ENCODE measurements at places on chromosomes 2 and 18.

- no peak for DNase-seq
These were observed 60.5 kb downstream of the ADNP2 start for GRCh38 chr18:80169607-80170006.

GRCh38 chr2:88269836-88270235 is 99.7 kb downstream of the THNSL2 start:
- no peak for DNase-seq

DNA sequence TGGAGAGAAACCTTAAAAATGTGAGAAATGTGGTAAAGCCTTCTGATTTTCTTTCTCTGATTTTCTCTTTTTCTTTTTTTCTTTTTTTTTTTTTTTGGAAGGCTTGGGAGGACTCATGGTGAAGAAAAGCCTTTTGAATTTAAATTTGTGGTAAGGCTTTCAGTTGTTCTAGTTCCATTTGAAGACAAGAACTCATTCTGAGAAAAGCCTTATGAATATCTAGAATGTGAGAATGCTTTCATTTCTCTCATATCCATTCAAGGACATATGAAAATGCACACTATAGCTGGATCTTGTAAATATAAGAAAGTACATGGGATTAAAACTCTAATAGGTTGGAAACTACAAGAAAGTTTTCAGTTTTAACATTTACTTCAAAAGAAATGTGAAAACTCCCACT is 1045.2 kb upstream of the NRXN1 start:
- DNase-seq, result no peak

DNA sequence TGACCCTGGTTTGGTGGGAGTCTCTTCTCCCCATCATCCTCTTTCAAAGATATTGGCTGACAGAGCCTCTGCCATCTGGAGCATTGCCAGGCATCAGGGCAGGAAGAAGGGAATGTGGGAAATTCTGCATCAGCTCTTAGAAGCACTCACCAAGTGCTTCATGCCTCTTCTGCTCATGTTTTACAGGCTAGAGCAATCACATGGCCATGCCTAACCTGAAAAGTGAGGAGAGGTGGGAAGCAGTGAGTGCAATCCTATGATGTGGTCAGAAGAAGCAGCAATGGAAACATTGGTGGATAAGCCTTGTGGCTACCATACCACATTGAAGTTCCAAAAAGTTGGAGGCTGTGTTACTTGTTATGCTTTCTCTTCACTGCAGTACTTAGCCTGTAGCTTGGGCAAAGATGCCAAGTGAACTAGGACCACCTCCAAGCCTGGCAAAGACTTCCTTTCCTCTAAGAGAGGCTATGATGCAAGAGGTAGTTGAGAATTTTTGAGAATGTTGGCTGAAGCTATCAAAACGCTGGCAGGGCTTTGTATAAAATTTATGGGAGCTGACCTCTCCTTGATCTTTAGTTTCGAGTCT is 64.1 kb downstream of the BCL2L11 start:
- no peak for DNase-seq

GRCh38 chr2:97963079-97963406 is 32.7 kb downstream of the TMEM131 start:
- DNase-seq, result no peak

GRCh38 chr2:192230889-192231453 is 36.2 kb upstream of the TMEFF2 start:
- no peak for DNase-seq

DNA sequence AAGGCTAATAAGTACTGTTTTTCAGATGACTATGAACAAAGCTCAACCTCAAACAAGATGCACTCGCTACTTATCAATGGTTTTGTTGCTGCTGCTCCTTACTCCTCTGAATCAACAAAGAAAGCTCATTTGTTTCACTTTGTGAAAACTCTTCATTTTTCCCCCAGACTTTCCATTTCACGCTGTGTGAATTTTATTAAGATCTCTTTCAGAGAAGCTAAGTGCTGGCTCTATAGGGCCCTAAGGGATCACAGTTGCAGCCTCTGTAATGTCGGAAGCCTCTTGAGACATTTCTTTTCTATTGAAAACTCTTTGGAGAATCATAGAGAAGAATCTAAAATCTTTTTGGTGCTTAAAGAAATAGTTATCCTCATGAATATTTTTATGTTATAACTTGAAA is 209.8 kb downstream of the CD226 start:
- DNase-seq, result no peak

DNA sequence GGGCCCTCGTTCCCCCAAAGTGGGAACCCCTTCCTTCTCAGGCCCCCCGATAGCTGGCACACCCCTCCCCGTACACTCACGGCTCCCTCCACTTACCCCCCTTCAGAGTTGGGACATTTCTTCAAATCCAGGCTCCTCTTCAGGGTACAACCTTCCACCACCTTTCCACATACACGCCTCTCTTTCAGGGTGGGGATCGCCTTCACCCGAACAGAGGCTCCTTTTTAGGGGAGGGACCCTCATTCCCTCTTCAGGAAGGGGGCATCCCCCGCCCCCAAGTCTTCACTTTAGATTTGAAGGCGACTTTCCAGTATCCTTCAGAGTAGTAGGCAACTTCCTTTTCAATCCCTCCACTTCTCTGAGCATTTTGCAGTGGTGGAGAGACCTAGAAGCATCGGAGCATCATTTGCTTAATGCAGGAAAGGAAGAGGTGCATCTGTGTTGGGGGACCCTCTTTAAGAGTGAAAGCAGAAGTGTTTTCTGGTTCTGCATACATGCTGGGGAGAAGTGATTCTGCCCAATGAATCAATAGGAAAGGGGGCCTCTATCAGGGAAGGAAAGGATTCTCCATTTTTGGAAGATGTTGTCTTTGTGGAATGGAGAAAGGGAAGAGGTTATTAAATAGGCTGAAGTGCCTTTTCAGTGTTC is 845 bp downstream of the EML4 start:
- DNase-seq, result no peak

Data from GDM1 (cell line).